ENCODE measurements at places on chromosomes 7 and 10.

- DNase-seq: no peak
Measured at GRCh38 chr10:33617381-33618080, 283.1 kb upstream of the NRP1 start.

GRCh38 chr7:57305192-57305748, 144.7 kb upstream of the ZNF716 start:
- DNase-seq: no peak

GRCh38 chr7:48274662-48275061, 103.4 kb downstream of the ABCA13 start:
- DNase-seq: no peak

DNA sequence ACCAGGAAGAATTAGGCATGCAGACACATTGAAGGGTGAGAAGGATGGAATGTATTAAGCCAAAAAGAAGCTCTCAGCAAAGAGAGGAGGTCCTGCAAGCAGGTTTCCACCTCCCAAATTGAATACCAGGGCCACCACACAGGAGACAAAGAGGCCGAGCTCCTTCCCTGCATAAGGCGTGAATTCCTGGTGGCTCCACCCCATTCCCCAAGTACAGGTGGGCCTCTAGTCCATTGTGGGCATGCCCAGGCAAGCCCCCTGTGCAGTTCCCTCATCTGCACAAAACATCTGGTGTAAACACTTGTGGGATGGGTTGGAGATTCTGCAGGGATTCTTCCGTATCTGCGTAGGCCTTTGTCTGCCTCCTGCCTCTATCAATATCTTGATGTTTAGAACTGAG, 817.5 kb downstream of the NRG3 start:
- no peak for DNase-seq

GRCh38 chr7:112399501-112399900, 50.8 kb upstream of the IFRD1 start:
- no peak for DNase-seq

GRCh38 chr10:97773096-97773495, 1.3 kb upstream of the SFRP5 start:
- DNase-seq: no peak

DNA sequence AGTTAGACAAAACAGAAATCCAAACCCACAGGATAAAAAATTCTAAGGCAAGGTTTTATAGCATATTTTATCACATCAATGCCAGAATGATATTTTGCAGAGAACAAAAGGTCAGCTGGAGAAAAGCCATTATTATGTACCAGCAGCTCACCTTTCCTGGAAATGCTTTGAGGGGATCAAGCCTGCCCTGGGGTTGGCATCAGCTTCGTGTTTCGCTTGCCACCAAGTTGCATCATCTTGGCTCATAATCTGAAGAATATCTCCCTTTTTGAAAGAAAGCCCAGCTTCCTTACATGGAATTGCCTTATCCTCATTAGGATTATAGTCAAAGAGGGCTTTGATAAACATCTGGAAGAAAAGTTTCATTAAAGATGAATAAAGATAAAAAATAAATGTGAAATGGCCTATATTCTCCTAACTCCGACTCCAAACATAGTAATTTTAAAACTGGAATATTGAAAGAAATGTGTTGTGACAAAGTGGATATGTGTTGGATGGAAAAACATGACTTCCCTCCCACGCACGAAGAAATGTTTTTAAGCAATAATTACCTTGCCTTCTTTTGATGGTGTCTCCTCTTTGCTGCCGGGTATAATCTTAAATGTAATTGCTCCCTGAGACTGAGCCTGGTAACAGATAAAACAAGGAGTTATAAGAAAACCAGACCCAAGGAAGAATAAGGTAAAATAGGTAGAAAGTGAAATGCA, 121.3 kb upstream of the ODAD2 start:
- DNase-seq: no peak

DNA sequence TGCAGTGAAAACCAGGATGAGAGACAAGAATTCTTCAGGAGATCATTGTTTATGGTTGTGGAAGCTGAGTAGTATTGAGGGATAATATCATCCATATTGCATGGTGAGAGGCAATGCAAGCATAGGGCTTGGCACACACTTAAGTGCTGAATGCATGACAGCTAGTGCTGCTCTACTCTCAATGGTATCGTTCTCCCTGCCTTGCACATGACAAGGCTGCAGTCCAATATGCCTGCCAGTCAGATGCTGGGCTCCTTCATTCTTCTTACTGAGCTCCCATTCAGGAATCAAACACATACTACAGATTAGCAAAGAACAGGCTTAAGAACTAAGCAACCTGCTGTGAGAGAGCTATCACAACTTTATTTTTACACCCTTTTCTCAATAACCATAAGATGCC, 72.2 kb downstream of the SORCS1 start:
- no peak for DNase-seq

GRCh38 chr10:71984809-71985388, 20.7 kb downstream of the CHST3 start:
- no peak for DNase-seq

GRCh38 chr7:100490483-100491191, 6.9 kb downstream of the NYAP1 start:
- no peak for DNase-seq

DNA sequence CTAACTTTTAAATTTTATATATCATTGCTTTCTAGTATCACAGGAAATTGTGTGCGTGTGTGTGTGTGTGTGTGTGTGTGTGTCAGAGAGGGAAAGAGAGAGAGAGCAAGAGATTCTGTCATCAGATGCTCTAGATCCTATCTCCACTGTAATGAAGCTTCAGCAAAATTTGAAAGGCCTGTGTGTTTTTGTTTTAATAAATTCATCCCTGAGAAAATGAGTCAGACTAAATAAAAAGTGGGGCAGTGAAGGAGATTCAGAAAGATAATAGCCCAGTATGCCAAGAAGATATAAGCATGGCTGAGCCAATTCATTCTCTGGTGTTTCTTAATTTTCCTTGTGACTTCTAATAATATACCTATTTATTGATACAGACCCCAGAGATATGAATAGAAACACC, 184.2 kb upstream of the TMEM196 start:
- no peak for DNase-seq

GRCh38 chr10:69468751-69469089, 17.5 kb downstream of the TSPAN15 start:
- DNase-seq: no peak

DNA sequence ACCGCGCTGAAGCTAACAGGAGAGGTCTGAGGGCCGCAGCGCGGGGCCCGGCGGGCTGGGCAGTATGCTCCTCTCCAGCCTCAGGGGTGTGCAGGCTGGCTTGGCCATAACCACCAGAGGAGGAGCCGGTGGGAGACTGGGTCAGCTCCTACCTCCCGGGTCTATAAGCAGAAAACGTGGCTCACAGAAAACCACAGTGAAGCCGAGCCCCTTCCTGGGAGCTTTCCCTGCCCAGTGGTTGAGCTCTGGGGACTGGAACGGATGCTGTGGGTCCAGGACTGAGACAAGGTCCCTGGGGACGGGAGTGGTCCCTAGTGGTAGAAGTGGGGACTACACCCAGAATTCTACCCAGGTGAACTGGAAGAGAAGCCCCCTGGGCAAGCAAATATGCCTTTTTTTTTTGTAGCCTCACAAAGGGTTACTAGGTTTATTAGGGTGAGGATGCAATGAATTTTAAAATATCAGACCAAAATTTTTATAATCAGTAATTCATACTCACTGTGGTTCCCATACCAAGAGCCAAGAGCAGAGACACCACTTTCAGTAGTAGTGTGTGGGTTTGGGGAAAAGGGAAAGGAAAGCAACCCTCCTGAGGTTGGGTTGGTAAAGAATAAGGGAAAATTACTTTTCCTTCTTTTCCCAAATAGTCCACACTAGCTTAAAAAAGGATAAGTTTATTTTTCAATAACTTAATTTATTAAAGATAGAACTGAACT, 67.9 kb upstream of the PRKCQ start:
- DNase-seq: peak; percentile 34

DNA sequence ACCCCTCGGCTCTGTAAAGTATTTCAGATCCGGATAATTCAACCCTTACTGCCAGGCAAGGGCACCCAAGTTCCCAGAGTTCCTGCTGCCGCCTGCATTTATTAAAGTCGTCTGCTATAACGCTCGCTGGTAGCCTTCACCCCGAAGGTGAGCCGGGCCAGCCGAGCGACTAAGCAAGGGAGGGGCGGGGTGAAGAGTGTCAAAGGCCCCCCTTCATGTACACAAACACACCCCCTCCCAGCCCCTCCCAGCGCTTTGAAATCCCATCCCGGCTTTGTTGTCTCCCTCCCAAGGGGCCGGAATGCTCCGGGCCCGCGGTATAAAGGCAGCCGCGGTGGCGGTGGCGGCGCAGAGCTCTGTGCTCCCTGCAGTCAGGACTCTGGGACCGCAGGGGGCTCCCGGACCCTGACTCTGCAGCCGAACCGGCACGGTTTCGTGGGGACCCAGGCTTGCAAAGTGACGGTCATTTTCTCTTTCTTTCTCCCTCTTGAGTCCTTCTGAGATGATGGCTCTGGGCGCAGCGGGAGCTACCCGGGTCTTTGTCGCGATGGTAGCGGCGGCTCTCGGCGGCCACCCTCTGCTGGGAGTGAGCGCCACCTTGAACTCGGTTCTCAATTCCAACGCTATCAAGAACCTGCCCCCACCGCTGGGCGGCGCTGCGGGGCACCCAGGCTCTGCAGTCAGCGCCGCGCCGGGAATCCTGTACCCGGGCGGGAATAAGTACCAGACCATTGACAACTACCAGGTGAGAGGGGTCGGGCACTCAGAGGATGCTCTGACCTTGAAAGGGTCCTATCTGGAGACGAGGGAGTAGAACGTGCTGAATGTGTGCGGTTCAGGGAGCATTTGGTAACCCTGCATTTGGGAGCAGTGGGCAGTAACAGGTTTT, at the start of gene DKK1:
DKK1 (plus strand) TSS at position 349 of the 889 bp plus-strand sequence; CDS start at position 503, 154 bp downstream.
- DNase-seq: peak; percentile 81
